KBM-7 (cell line): ENCODE measurements at places on chromosomes 7 and 10.

- no peak for DNase-seq
Observed at GRCh38 chr7:135960709-135961451, 16.3 kb downstream of the MTPN start.

- peak; percentile 93 for DNase-seq
Observed at GRCh38 chr10:31603235-31604087, 284.4 kb downstream of the ZEB1 start.

GRCh38 chr10:17454161-17455014, at the start of gene ST8SIA6:
Gene ST8SIA6 (minus strand): TSS chr10:17454595. CDS start chr10:17454255, 340 bp downstream.
- DNase-seq, result peak; percentile 73

- DNase-seq, result peak; percentile 29
Observed at GRCh38 chr10:11337516-11337915, 273.9 kb downstream of the USP6NL start.

DNA sequence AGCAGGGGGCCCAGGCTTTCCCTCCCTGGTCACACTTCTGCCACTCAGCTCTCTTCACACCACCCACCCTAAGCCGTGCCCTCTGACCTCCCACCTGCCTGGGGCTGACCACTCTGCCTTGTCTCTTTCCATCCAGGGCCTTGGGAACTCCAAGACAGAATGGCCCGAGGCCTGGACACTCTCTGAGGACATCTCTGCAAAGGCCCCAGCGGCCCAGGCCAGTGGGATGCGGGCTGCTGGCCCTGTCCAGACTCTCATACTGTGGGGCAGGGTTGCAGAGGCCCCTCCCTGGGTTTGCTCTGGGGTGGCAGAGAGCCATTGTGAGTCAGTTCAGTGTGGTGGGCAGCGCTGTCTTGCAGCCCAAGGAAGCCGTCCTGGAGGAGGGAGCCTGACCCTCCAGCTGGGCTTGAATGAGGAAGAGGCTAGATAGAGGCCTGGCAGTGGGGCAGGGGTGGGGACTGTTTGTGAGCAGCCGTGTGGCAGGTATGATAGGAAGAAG, 39.9 kb upstream of the RABGEF1 start:
- DNase-seq, result no peak

GRCh38 chr10:114635101-114635500, 23.0 kb downstream of the ABLIM1 start:
- no peak for DNase-seq

DNA sequence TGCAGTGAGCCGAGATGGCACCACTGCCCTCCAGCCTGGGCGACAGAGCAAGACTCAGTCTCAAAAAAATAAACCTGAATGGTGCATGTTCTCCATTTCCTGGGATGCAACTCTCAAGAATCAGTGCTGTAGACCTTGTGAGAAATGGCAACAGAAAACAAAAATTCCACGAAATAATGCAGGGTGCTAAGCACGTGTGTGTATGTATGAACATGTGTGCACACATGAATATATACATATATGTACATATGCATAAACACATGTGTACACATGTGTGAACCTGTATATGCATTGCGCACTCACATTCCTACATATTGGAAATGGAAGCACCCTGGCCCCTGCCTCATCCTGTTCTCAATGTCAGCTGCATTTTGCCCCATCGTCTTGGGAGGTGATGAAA, 548.5 kb downstream of the TCERG1L start:
- no peak for DNase-seq
